Activated naive CD8-positive, alpha-beta T cell treated with anti-CD3 and anti-CD28 coated beads, Interleukin-2, amount 50 U/mL, for 24 hours (primary cell): ENCODE measurements at places on chromosomes 1 and 21.

DNA sequence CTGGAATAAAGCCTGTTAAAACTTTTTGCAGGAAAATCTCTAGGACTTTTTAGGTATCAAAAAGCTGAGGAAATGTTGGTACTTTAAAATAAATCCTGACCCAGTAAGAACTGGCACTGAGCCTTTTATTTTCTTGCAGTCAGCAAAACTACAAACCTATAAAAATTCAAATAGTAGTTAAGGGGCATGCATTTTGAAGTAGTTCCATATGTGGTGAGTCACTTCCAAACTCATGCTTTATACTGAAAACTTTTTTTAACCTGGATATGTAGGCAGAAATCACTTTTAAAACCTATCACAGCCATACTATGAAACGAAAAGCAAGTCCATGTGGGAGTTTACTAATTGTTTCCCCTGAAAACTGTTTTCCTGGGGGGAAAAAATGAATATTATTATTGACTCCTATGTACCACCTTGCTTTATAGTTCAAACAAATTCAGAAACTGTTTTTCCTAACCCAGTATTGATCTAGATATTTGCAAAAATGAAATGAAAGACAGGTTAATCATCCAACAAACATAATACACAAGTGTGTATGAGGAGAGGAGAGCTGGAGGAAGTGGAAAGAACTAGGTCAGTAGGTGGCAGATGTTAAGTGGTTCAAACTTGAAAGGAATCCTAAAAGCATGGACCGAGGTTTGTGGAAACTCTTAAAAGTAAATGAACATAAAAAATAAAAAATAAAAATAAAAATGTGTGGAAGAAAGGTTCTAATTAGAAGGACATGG lies 30.5 kb downstream of the NRIP1 start:
- DNase-seq, result no peak

DNA sequence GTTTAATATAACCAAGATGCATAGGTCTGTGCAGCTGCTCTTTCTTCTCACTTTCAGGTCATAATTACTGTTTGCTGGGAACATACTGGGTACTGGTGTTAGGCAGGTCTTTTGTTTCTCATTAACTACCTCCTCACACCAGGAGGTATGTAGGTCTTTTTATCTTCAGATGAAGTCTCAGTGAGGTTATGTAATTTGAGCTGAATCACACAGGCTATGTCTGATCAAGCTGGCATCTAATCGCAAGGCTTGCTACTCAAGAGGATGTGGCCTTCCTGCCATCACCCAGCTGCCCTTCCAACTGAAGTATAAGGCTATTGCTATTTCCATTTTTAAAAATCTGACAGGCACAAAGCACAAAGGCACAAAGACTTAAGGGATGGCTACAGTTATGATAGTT lies 96.4 kb downstream of the RUNX1 start:
- no peak for DNase-seq

DNA sequence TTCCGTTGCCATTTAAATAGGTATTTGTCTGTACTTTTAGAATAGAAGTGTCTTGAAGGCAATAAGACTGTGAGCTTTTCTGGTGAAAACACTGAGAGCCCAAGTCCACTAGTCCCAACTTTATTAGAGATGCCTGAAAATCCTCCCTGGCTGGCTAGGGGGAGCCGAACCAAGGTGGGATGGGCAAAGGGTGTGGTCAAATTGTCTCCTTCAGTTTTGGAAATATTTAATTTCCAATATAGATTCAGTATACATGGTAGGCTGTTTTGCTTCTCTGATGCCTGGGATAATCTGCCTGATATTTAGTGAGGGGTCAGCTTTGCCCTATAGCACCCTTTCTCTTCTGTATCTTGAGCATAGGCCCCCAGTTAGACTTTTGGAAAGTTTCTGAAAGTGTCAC lies 3.5 kb downstream of the ROR1 start:
- no peak for DNase-seq

GRCh38 chr1:155966750-155967149 lies 11.6 kb downstream of the ARHGEF2 start:
- no peak for DNase-seq

GRCh38 chr1:14553711-14554110 lies 44.8 kb upstream of the KAZN start:
- no peak for DNase-seq

GRCh38 chr1:54405898-54406293 lies 298 bp downstream of the SSBP3 start:
- no peak for DNase-seq

DNA sequence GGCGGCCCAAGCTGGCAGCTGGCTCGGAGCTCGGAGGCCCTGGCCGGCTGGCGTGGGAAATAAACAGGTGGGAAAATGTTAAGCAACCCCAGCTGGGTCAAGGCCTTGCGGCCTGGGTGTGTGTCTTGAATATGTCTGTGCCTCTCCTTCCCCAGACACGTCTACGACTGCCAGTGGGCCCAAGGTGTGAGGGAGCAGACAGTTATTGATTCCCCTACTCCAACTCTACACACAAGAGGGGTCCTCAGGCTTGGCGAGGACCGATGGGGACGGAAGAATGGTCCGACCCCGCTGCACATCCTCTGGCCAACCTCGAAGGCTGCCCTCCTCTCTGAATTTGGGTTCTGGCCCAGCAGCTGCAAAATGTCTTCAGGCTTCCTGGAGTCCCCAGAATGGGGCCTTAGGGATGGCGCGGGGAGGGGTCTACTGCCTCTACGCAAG lies 2.2 kb downstream of the IL22RA1 start:
- no peak for DNase-seq

DNA sequence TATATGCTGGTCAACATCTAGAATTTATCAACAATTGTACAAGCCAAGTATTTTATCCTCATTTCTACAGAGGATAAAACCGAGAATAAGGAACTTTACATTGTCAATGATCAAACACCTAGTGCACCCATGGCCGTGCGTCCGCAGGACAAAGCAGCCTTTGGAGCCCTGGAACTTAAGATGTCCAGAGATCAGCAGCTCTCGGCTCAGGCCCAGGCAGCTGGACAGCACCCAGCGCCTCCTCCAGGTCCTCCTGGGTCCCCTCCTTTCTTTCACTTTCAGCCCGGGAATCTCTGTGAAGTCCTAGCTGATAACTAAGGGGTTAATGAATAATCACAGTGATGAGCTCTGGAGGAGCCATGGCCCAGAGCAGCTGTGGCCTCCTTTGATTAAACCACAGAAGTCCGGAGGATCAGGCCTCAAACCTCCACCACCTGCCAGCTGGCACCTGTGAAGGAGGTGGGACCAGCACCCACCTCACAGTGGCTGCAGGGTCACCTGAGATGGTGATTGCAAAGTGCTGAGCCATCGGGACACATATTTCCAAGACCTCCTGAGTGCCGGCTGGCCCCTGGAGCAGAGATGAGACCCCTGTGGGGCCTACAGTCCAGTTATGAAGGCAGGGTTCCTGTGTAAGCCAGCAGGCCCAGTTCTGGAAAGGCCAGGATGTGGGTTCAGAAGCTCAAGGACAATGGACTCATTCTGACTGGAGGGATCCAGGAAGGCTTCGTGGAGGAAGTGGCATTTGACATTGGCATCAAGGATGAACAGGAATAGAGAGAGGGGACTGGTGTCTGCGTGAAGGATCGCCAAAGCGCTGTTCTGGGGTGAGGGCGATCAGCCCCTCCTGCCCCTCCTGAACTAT lies 11.6 kb upstream of the SAMD11 start:
- no peak for DNase-seq

- no peak for DNase-seq
Measured at GRCh38 chr1:76854255-76854654, 13.0 kb upstream of the ST6GALNAC5 start.

DNA sequence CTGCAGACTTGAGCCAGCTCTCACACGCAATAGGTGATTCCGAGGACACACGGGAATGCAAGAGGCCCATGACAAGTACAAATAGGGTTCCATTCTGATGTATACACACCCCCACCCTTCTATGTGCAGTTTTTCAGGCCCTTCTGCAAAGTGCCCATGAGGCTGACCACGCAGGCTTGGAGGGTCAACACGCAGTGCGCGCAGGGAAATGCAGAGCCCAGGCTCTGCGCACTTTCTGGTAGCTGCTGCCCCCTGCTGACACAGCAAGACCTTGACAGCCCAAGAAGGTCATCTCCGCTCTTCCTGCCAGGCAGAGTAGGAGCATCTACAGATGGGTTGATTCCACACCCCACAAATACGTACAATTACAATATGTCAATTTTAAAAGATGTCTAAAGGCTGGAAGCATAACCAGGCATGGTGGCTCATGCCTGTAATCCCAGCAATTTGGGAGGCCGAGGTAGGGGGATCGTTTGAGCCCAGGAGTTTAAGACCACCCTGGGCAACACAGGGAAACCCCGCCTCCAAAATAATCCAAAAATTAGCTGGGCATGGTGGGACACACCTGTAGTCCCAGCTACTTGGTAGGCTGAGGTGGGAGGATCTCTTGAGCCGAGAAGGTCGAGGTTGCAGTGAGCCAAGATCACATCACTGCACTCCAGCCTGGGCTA lies 18.5 kb downstream of the SH3BP5L start:
- DNase-seq, result peak; percentile 66

DNA sequence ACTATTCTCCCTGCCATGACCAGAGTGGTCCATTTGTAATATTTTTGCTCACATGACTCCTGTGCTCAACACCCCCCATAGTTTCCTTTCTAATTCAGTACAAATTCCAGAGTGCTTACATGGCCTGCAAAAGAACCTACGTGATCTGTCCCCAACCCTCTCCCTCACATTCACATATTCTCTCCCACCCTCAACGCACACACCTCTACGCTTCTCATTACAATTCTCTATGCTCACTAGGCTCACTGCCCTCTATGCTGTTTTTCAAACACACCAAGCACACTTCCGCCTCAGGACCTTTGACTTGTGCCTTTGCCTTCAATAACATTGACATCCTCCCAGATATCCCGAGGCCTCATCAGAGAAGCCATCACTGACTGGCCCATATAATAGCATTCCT lies 23.8 kb upstream of the FBXO28 start:
- no peak for DNase-seq

GRCh38 chr1:182166750-182167149 lies 105.2 kb upstream of the ZNF648 start:
- DNase-seq, result no peak

GRCh38 chr21:16592381-16592780 lies 862.6 kb downstream of the USP25 start:
- DNase-seq, result no peak

DNA sequence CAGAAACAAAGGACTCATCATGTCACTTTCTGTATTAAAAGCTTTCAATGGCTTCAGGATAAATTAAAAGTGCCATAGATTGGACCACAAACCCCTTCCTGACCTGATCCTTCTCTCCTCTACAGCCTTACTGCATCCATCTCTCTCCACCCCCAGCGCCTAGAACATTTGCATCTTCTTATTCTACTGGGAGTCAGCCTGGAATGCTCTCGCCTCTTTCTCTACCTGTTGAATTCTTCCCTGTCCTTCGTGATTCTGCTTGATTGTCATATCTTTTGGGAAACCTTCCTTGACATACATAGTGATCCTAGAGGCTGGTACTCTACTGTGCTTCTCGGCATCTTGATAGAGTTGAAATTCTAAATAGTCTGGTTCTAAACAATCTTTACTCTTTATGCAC lies 332.0 kb upstream of the PBX1 start:
- no peak for DNase-seq

DNA sequence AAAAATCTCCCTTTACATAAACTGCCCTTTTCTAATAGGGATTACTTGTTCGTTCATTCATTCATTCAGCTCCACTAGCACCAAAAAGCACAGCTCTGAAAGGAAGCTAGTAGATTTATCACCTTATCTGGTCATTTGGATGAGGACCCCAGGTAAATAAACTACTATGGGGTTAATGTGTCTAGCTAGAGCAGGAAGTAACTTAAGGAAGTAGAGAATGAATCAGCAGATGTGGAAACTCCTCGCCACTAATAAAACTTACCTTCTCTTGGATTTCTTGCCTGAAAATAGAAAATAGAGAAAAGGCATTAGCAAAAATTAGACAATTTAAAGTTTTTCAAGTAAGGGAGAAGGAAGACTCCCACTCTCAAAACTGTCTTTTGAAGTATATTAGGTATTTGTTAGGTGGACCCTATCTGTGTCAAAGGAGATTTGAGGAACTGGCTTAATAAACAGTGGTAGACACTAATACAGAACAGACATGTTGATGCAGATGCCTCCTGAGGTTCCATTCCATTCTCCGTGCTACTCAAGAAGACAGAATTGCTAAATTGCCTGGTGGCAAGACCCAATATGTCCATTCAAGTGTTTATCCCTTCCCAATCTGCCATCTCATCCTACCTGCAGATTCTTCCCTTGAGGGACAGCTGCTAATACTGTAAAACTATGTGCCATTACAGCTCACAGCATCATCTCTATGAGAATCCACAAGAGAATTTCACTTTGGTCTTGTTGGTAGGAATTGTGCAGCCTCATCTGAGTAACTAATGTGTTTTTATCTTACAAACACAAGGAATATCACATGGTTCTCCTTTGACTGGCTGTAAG lies 14.9 kb downstream of the SELL start:
- no peak for DNase-seq

GRCh38 chr1:74396933-74397332 lies 115.5 kb downstream of the LRRC53 start:
- DNase-seq, result no peak

DNA sequence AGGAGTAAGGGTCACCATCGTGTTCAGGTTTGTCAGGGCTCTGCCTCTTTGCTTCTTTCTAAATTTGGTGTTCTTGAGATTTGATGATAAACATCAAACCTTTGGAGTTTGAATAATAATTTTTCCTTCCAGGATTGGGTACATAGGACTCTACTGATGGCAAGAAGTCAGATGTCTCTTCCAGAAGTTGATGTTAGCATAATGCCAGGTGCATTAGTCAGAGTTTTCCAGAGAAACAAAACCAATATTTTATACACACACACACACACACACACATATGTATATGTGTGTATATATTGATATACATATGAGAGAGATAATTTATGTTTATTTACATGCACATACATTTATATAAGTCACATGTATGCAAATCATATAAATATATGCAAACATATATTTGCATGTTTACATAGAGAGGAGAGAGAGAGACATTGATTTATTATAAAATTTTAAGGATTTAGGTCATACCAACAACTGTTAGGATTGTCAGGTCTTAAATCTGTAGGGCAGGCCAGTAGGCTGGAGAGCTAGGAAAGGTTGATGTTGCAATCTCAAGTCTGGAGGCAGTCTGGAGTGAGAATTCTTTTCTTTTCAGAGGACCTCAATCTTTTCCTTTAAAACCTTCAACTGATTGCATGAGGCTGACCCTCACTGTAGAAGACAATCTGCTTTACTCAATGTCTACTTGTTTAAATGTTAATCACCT lies 199.2 kb downstream of the HLX start:
- DNase-seq, result no peak
